Epithelial cell of proximal tubule (primary cell): ENCODE measurements at places on chromosomes 4 and X. TPM values are rescaled to one million over a fixed set of nuclear protein-coding genes. Genes with fewer than 3 reads are reported as not detected.

The F11 gene
- total RNA-seq: not detected in 2 replicates

The FAM184B gene
- total RNA-seq: 0.07 and 0.17 TPM in 2 replicates

The RIPPLY1 gene
- not detected in 2 replicates for total RNA-seq

The NEUROG2 gene
- not detected in 2 replicates for total RNA-seq

The SYTL4 gene
- 5.3 and 8.0 TPM in 2 replicates for total RNA-seq

The MAGEB17 gene
- total RNA-seq: 0.14 TPM in 1 of 2 replicates, not detected in the other

The MTMR8 gene
- 0.12 and 2.4 TPM in 2 replicates for total RNA-seq

The BST1 gene
- total RNA-seq: 13.0 and 21.7 TPM in 2 replicates

The HMX1 gene
- total RNA-seq: not detected in 2 replicates

The FOXP3 gene
- 0.07 TPM in 1 of 2 replicates, not detected in the other for total RNA-seq

The RASSF6 gene
- total RNA-seq: 2.8 and 5.9 TPM in 2 replicates

The BOD1L1 gene
- 12.7 and 20.6 TPM in 2 replicates for total RNA-seq

The PLAC8 gene
- total RNA-seq: 1.7 and 8.4 TPM in 2 replicates

The CXCL11 gene
- 0.06 and 0.22 TPM in 2 replicates for total RNA-seq

The LRP2BP gene
- 0.06 and 0.14 TPM in 2 replicates for total RNA-seq

The USP26 gene
- not detected in 2 replicates for total RNA-seq

The CTAG1A gene
- not detected in 2 replicates for total RNA-seq

The SLC9B1 gene
- 0.43 and 1.1 TPM in 2 replicates for total RNA-seq

The CXCR3 gene
- total RNA-seq: not detected in 2 replicates

The ZNF280C gene
- total RNA-seq: 2.8 and 5.2 TPM in 2 replicates
